Dermis lymphatic vessel endothelial cell (primary cell): ENCODE measurements at places on chromosomes 7 and 10. TPM values are rescaled to one million over a fixed set of nuclear protein-coding genes. Genes with fewer than 3 reads are reported as not detected.

LBX1 gene
- total RNA-seq = not detected in 2 replicates

NDUFB8 gene
- total RNA-seq = 144 and 162 TPM in 2 replicates

AGAP6 gene
- 1.5 and 2.1 TPM in 2 replicates for total RNA-seq

HTR5A gene
- not detected in 2 replicates for total RNA-seq

PDGFA gene
- total RNA-seq = 49.2 and 97.9 TPM in 2 replicates

TFPI2 gene
- total RNA-seq = 25.2 and 202 TPM in 2 replicates

CYP2C19 gene
- total RNA-seq = not detected in 2 replicates

ITGB1 gene
- total RNA-seq = 1,071 and 1,656 TPM in 2 replicates

SPDYE2 gene
- not detected in 2 replicates for total RNA-seq

SMO gene
- 1.5 and 2.1 TPM in 2 replicates for total RNA-seq

HYCC1 gene
- 28.9 and 62.8 TPM in 2 replicates for total RNA-seq

RELN gene
- total RNA-seq = 1,060 and 1,696 TPM in 2 replicates

SLC13A1 gene
- total RNA-seq = not detected in 2 replicates

VGF gene
- not detected in 2 replicates for total RNA-seq

SYCE1 gene
- total RNA-seq = not detected in 2 replicates

AP4M1 gene
- total RNA-seq = 14.3 and 15.6 TPM in 2 replicates

PLEKHS1 gene
- total RNA-seq = not detected in 2 replicates

HBP1 gene
- total RNA-seq = 248 and 253 TPM in 2 replicates

GIMAP1 gene
- 21.1 and 28.8 TPM in 2 replicates for total RNA-seq

AKR1D1 gene
- not detected in 2 replicates for total RNA-seq

TMEM176A gene
- not detected in 2 replicates for total RNA-seq

CABCOCO1 gene
- total RNA-seq = 0.09 and 0.11 TPM in 2 replicates
